KG1 (cell line): ENCODE measurements at places on chromosomes 5 and 9.

DNA sequence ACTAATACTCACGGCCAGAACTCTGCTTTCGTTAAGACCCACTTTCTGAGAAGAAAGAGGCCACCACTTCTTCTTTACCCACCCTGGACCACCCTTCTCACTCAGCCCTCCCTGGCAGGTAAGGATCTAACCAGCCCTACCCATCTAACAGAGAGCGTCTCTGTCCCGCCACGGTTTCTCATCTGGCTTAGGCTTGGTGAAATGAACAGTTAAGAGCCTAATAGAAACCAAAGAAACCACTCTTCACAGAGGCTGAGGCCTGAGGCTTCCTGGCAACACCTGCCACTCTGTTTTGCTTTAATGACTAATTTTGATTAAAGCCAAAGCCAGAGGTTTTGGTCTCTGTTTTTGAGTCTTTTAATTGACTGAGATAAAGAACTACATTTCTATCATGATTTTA, 354.1 kb upstream of the SLC30A5 start:
- no peak for DNase-seq

DNA sequence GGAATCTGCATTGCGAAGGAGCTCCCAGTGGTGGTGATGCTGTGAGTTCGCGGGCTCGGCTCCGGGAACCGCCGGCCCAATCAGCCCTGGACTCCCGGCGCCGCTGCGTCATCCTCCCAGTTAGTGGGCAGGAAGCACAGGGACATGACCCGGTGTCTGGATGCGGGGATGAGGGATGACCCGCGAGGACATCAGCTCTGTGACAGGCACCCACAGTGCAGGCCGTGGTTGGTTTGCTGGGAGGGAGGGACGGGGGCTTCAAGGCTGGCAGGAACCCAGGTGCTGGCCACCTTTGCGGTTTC, 996 bp downstream of the NXNL2 start:
- no peak for DNase-seq

GRCh38 chr5:74035521-74035937, 409.5 kb downstream of the ARHGEF28 start:
- DNase-seq, result no peak

DNA sequence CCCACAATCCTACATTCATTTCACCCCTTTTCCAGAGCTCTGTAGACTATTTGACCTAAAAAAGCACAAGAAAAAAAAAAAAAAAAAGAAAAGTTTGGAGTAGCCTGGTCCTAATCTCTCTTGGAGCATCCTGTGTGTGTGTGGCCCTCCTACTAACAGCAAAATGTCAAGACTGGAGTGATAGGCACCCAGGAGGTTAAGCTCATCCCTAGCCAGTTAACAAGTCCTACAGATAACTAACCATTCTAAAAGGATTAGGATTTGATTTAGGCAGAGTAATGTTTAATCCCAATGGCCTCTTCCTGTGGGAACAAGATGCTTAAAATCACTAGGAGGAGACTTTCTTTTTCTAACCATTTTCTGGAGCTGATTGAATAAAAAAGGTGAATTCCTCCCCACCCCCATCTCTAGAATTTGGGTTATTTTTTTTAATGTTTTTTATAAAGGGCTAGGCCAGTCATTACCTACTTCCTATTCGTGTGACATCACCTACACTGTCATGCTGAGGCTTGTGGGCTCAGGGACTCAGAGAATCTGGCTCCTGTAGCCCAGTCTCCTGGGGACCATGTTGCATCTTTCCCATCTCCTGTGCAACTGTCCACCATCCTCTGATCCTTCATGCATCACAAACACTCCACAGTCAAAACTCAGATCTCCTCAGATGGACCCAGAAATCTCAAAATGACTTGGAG, 43.2 kb upstream of the NR3C1 start:
- DNase-seq, result no peak

DNA sequence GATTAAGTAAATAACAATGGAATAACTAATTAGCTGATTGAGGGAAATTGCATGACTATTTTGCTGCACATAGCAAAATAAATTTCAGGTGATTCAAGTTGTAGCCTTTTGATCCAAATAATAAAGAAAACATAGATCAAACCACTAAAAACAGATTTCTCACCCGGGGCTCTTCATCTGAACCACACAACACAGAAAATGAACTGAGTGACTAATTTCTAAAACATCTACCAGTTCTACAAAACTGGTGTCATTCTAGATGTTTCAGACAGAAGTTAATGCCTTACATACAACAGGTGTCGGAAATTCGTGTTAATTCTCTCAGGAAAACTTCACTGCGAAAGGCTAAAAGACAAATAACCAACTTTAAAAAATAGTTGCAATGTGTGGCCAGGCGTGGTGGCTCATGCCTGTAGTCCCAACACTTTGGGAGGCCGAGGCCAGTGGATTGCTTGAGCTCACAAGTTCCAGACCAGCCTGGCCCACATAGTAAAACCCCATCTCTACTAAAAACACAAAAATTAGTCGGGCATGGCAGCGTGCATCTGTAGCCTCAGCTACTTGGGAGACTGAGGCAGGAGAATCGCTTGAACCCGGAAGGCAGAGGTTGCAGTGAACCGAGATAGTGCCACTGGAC, 6.9 kb downstream of the PROP1 start:
- DNase-seq, result no peak

DNA sequence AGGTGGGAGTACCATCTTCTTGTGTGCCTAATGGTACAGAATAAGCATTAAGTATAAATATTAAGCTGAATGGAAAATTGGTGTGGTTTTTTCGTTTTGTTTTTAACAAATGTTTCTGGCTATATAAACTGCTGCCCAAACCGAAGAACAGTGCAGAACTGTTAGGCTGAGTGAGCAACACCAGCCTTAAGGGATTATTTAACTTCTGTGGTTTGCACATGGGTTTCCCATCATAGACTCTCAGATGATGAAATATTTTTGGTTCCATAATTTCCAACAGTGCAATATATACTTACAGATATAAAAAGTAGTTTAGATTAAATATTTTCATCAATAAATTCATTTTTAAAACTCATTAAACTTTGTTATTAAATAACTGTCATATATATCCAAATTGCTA, 16.4 kb downstream of the C5orf63 start:
- no peak for DNase-seq

DNA sequence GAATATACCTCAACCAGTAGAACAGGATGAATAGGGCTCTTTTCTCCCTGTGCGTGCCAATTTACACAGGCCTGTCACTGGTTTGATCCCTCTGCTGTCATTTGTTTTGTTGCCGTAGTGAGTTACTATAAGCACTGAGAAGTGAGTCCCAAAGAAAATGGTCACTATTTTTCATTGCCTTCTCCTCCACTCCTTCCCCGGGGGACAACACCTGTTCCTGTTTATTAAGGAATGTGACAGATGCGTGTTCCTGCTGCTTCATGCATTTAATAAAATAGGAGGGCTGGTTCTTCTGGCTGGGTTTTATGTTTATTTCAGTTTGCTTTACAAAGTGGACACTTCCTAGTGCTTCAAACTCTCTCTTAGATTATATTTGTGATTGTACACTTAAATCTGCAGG, 6.4 kb downstream of the THBS4 start:
- DNase-seq, result no peak

DNA sequence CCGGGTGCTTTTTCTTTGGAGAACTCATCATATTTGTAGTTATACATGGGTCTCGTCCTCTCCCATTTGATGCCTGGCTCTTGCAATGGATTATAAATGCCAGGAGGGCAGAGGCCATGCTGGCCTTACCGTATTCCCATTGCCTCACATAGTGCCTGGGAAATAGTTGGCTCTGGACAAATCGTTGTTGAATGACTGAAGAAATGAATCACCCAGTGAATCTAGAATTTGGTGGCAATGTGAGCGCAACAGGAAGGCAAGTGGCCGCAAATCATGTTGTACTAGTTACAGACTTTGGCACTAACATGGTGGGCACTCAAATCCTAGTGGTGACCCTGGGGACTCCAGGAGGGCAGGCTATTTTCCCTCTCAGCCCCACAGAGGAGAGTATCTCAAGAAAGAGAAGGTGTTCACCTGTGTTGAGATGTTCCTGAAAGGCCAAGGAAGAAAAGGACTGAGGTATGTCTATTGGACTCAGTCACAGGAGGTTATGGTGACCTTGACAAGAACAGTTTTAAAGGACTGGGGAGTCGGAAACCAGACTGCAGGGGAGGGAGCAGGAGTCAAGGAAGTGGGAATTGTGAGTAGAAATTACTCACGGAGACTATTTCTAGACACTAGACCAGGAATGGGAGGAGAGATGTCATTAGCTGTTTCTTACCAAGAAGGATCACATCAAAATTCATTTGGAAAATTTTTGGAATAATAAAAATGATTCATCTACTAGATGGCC, 61.7 kb upstream of the COL15A1 start:
- DNase-seq, result no peak

- DNase-seq, result no peak
Measured at GRCh38 chr5:61906820-61907219, 399.2 kb upstream of the KIF2A start.

- no peak for DNase-seq
Measured at GRCh38 chr5:96348536-96348935, 84.5 kb downstream of the PCSK1 start.

DNA sequence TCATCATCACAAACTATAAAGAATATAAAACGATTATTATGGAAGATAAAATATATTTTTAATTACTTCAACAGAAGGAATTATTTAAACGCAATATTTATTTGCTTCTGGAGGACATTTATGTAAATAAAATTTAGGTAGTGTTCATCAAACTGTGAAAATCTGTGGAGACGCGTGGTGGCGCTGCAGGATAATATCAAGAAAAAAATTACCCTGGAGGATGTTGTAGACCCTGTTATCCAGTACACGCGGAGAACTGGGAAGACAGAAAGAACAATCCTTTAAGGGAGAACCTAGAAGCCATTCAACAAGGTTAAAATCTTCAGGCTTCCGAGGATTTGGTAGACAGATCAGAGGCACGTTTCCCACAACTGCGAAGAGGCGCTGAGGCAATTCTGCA, at the start of gene PCDHB12:
Gene PCDHB12 (plus strand): TSS at position 242 of the 400 bp plus-strand sequence. CDS start 189 bp downstream, outside the sequence.
- DNase-seq, result no peak

DNA sequence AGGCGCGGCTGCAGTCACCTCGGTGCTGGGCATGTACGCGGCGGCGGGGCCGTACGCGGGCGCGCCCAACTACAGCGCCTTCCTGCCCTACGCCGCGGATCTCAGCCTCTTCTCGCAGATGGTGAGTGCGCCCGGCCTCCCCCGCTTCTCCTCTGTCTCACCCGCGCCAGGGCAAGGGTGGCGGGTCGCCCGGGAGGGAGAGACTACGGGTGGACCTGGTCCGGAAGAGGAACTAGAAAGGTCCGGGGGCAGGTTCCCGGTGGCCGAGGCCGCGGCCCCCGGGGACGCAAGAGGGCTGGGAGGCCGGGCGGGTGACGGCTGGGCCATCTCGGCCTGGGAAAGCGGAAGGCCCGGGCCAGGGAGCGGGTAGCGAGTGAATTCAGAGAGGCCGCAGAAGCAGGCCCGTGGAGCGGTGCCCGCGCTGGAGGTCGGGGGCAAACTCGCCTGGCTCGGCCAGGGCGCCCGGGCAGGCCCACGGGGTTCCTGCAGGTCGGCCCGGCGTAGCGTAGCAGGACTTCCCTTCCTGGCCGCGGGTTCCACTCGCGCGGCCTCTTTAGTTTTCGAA, 711 bp downstream of the IRX1 start:
- DNase-seq, result no peak

DNA sequence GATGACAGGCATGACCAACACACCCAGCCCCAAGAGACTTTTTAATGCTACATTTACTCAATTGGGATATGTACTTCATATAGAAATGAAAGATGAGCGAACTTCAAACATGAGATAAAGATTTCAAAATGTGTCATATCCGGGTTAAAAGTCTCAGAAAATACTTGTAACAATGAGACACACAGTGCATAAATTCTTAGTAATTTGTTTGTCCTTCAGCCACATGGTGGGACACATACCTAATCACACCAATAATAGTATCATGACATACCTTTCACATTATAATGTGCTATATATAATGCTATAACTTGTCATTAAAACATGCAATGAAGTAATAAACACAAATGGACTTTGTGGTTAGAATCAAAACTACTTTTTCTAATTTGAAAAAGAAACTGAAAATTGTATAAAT, 204.7 kb upstream of the RFX3 start:
- no peak for DNase-seq
